ENCODE measurements at places on chromosomes 16 and 17. TPM values are rescaled to one million over a fixed set of nuclear protein-coding genes. Genes with fewer than 3 reads are reported as not detected.

Gene RNF166
- total RNA-seq = 47.5 TPM

Gene KCNH4
- 0.54 TPM for total RNA-seq

Gene ZFP3
- total RNA-seq = 1.7 TPM

Gene PPY
- not detected for total RNA-seq

Gene ST6GALNAC2
- total RNA-seq = not detected

Gene CA7
- total RNA-seq = not detected

Gene CTRB1
- not detected for total RNA-seq

Gene PRR15L
- total RNA-seq = not detected

Gene GLIS2
- total RNA-seq = 0.80 TPM

Gene SCNN1G
- total RNA-seq = not detected

Gene ABHD15
- 5.1 TPM for total RNA-seq

Gene CDR2L
- total RNA-seq = 1.5 TPM

Gene RNF222
- 0.21 TPM for total RNA-seq

Gene SALL1
- total RNA-seq = not detected

Gene KRT23
- total RNA-seq = not detected

Gene KRT31
- not detected for total RNA-seq

Gene ATP2A1
- 4.7 TPM for total RNA-seq

Gene SMARCD2
- 113 TPM for total RNA-seq

Gene DECR2
- 14.6 TPM for total RNA-seq

Gene BRIP1
- 24.1 TPM for total RNA-seq

Gene ELP5
- total RNA-seq = 62.3 TPM

Gene WNT9B
- not detected for total RNA-seq

Gene CASKIN2
- 1.7 TPM for total RNA-seq

Gene WIPF2
- 26.4 TPM for total RNA-seq

Gene BMERB1
- 5.8 TPM for total RNA-seq

Gene PKMYT1
- 125 TPM for total RNA-seq

Gene MATCAP1
- 26.3 TPM for total RNA-seq

Gene SAP30BP
- 76.3 TPM for total RNA-seq

Gene CES1
- total RNA-seq = not detected

Gene NPTX1
- total RNA-seq = 135 TPM

Gene PLK1
- total RNA-seq = 80.0 TPM

Gene TEKT1
- not detected for total RNA-seq

Gene RBFOX1
- total RNA-seq = not detected

Gene NXPH3
- total RNA-seq = 0.23 TPM

Gene EVPLL
- total RNA-seq = not detected

Gene DPEP3
- 0.23 TPM for total RNA-seq

Gene RNF135
- total RNA-seq = 3.7 TPM

Gene CNGB1
- total RNA-seq = 0.51 TPM

Gene MEAK7
- 11.2 TPM for total RNA-seq

Gene KRTAP3-2
- total RNA-seq = not detected

Gene ARHGAP44
- 0.21 TPM for total RNA-seq

Gene MYH2
- not detected for total RNA-seq

Gene CNP
- total RNA-seq = 63.1 TPM

Gene DPEP1
- total RNA-seq = not detected

Gene DLX4
- total RNA-seq = 0.56 TPM

Gene HAPSTR1
- total RNA-seq = 48.9 TPM
